ENCODE measurements at places on chromosomes 1 and 21.
A peak's percentile ranks its signal among the peaks of the same experiment; 100 is the strongest.

DNA sequence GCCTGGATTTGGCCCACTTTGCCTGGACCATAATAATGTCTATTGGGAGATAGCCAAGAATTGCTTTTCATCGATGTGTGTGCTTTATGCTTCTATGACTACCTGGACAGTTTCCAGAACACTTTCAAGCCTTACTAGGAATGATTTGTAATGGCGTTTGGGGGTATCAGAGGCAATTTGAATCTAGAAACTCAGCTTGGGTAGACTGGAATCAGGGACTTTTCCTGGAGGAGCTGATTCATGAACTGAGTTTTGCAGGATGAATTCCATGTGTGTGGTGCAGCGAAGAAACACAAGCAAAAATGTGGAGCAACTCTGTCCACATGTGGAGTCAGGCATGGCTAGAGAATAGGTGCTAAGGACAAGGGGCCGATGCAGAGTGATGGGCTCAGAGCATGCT lies 11.9 kb upstream of the TMEM61 start:
- DNase-seq = no peak

GRCh38 chr1:69494221-69494620 lies 73.5 kb upstream of the LRRC7 start:
- DNase-seq = no peak

GRCh38 chr1:44602634-44603628 lies 71.3 kb downstream of the TMEM53 start:
- DNase-seq = no peak

GRCh38 chr1:84253891-84254290 lies 47.6 kb upstream of the SAMD13 start:
- DNase-seq = no peak

DNA sequence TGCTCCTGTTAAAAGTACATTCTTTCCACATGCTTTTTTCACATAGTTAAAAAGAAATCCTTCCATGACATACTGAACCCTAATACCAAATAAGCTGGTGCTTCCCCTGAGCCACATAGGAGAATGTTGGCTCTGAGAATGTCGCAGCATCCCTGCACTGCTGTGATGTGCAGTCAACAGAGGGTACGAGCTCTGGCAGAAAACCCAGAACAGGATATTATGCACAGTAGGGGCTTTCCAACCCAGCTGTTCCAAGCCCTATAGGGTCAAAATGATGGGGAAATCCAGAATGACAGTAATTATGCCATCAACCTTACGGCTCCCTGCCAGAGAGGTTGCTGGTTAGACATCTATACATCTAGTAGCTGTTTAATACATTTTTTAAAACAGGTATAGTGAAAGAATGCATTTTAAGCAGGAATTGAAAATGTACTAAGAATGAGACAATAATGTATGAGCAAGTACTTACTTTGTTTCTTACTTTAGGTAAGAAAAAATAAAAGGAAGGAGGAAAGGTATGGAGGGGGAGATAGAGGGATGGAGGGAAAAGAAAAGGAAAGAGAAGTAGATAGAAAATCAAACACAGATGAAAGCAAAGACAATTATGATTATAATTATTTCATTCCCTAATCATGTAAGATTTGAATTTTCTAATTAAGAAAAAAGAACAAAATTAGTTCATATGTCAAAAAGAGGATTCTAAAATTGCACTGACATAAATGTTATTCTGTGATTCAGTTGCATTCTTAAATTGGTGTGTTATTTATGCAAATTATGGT lies 126.0 kb downstream of the NR5A2 start:
- DNase-seq = no peak

DNA sequence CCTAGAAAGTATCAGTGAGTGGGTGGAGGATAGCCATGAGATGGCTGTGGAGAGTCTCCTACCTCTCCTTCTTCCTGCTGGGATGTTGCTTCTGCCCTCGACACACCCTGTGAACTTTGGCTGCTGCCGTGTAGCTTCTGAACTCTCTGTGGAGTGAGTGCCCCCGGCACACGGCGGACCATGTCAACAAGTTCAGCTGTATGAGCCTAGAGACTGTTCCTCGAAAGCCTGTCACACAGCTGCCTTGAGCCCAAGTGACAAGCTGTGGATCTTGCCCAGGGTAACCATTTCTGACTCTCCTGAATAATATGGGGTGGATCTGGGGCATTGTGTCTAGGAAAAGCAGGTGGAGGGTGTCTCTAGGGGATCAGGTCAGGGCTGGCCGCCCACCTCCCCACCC lies 143.2 kb downstream of the NOS1AP start:
- no peak for DNase-seq

DNA sequence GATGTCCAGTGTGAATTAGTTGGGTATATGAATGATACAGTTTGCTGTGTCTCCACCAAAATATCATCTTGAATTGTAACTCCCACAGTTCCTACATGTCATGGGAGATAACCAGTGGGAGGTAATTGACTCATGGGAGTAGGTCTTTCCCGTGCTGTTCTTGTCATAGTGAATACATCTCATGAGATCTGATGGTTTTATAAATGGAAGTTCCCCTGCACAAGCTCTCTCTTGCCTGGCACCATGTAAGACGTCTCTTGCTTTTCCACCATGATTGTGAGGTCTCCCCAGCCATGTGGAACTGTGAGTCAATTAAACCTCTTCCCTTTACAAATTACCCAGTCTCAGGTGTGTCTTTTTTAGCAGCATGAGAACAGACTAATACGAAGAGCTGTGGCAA lies 223.0 kb downstream of the AJAP1 start:
- DNase-seq = no peak

GRCh38 chr1:37258068-37258467 lies 216.3 kb upstream of the ZC3H12A start:
- no peak for DNase-seq

DNA sequence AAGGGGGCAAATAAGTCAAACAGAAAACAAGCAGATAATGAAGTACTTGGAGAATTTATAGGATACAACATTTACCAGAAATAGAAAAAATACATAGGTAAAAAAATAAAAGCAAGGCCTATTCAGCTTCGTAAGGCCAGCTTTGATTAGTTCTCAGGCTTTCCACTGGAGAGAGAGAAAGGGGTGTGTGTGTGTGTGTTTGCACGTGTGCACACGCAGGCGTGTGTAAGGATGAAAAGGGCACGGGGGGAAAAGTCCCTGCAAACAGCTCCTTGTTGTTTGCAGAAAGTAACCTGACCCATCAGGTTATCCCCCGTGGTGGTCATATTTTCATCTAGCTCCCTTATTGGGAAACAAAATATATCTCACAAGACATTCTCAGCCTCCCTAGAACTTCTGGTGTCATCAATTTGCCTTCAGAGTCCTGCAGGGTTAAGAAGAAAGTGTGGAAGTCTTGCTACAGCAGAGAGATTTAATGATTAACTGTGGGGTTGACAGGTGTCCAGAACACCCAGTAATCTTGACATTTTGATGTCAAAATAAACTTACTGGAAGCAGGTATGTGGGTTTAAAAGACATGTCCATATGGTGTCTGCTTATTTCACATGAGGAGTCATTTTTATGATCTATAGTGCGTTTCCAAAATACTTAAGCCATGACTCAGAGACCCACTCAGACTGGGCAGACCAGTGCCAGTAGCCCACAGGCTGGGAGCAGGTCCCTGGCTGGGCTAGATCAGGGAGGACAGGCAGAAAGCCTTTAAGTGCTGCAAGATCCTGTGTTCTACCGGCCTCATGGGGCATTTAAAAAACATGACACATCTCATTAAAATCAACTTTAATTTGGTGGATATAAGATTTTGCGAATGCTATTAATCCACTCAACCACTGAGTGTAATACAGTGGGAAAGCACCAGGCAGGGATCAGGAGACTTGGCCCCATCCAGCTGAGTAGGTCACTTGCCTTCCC lies 487.6 kb upstream of the CAMK1G start:
- no peak for DNase-seq

DNA sequence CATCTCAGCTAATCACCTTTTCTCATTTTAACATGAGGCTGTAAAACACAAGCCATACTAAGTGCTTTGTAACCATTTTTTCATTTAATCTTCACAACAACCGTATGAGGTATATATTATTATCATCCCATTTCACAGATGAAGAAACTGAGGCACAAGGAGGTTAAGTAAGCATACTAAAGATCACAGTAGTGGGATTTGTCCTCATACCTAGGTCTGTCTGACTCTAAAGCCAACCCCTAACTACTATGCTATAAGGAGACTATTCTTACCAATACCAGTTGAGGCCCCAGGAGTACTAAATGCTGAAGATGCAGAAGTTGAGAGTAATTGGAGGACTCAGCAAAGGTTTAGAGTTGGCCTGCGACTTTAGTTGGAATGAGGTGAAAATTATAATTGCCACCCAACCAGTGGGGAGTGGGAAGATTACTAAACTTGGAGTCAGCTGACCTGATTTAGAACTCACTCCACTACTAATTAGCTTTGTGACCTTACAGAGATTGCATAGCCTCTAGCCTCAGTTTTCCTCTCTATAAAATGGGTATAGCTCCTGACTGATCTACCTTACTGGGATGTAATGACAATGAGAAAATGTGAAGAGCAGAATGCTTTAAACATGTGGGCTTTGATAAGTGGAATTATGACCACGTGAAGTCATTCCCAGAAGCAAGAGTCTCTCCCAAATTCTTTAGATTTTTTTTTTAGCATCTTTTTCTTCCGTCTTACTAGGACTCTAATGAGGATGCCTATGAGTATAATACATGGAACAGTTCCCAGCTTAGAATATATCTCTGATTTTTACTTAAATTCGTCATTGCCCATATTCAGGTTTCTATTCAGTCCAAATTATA lies 85.8 kb upstream of the IPO9 start:
- no peak for DNase-seq

DNA sequence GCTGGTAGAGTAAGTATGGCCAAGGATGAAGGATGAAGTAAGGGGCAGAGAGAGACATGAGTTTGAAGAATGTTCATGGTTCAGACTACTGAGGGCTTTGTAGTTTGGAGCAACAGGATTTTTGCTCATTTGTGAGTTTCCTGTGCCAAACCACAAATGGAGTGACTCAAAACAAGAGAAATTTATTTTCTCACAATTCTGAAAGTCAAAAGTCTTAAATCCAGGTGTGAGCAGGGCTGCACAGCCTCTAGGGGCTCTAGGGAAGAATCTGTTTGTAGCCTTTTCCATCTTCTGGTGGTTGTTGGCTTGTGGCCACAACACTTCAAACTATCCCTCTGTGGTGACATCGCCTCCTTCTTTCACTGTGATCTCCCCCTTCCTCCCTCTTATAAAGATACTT lies 58.9 kb downstream of the RHOU start:
- peak; percentile 39 for DNase-seq

DNA sequence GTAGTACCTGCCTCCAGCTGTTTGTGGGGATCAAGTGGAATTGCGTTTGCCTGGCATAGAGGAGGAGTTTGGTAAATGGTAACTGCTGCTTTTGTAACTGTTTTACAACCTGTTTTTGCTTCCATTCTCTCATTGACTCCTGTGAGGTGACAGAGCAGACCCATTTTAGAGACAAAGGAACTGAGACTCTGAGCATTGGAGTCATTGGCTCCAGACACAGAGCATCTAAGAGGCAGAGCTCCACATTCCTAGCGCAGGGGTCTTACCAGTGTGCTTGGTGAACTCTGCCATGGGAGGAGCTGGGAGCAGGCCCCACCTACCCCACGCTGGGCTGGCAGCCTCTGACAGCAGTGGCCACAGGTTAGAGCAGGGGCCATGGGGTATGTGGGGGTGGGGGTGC lies 2.4 kb downstream of the LDLRAP1 start:
- no peak for DNase-seq

DNA sequence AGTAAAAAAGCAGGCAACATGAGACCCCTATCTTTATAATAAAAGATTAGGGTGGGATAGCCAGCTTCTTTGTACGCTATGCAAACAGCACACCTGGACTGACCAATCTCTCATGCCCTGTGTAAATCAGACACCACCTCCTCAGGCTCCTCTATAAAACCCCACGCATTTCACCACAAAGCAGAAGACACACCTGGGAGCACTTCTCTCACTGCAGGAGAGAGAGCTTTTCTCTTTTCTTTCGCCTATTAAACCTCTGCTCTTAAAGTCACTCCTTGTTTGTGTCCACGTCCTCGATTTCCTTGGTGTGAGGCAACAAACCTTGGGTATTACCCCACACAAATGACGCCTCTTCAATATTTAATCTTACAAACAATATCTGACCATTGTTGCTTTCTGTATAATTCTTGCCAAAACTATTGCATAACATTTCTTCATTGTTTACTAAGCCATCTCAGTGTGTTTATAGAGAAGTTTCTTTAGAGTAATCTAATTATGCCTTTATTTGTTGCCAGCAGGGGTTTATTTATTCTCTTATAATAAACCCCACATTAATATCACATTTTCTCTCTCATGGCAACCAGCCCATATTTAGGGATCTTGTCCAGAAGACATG lies 31.6 kb upstream of the NUF2 start:
- no peak for DNase-seq

DNA sequence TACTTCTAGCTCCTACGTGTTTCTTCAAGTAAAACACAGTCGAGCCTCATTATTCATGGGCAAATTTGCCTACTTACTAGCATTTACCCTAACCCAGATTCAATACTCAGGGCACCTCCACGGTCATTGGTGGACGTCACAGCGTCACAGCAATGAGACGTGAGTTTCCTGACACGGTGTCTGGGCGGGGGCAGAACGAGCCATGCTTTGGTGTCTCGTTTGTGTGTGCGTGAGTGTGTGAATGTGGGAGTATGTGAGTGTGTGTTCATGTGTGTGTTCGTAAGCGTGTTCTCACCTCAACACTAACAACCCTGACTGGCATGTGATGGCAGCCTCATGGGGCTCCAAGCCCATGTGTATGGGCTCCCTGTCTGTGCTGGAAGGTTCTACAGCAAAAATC lies 17.5 kb upstream of the COL18A1 start:
- DNase-seq = no peak

GRCh38 chr1:207054491-207054890 lies 1.4 kb downstream of the PFKFB2 start:
- DNase-seq = no peak

DNA sequence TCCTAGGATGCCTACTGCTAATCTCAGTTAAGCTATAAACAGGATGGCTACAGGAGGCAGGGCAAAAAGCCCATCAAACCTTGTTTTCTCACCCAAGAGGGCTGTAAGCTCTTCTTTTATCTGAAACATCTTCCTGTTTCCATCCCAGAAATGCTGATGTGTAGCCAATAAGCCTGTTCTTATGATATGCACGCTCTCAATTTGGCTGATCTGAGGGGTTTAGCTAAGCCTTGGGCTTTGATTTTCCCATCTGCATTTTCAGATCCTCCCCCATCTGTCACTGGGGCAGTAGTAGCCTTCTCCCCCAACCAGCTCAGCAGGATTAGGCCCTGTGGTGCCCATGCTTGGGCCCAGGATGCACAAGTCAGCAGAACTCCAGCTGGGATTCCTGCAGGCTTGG lies 105.0 kb downstream of the BRINP2 start:
- DNase-seq = no peak

Data from GM19239 (cell line).